Lower leg skin (tissue), 4 donors: ENCODE measurements at places on chromosomes 6 and 20. TPM values are rescaled to one million over a fixed set of nuclear protein-coding genes. Genes with fewer than 3 reads are reported as not detected.

TCP11 gene
- total RNA-seq: not detected

CNKSR3 gene
- 11.1 TPM for total RNA-seq

ULBP1 gene
- total RNA-seq: not detected

ZSCAN31 gene
- 3.9 TPM for total RNA-seq

DAAM2 gene
- 6.7 TPM for total RNA-seq

CCN5 gene
- 50.8 TPM for total RNA-seq

SLC22A16 gene
- 0.17 TPM for total RNA-seq

TENT5A gene
- 26.6 TPM for total RNA-seq

SUMO4 gene
- total RNA-seq: 0.67 TPM

SLC35B3 gene
- total RNA-seq: 13.1 TPM

GTSF1L gene
- total RNA-seq: not detected

C20orf144 gene
- not detected for total RNA-seq

BPIFA1 gene
- not detected for total RNA-seq

MYLIP gene
- 35.1 TPM for total RNA-seq
